Stimulated activated CD4-positive, alpha-beta T cell treated with anti-CD3 and anti-CD28 coated beads, Interleukin-1b, Interleukin-23, amount 100 ng/mL, for 24 hours (primary cell): ENCODE measurements at places on chromosomes 7 and 10.

DNA sequence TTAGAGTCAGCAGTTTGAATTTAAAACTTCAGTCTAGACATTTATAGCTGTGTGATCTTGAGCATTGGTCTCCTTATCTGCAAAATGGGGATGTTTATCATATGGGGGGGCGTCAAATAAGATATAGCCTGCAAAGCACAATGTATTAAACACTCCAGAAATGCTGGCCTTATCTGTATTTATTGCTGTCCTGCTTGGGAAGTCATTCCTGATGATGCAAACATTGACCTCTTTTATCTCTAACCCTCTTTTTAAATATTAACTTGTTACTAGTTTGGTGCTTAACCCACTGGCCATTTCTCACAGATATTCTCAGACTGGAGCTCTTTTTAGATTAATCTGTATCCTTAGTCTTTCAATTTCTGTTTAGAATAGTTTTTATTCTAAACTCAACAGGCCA, 13.2 kb downstream of the MRPS33 start:
- DNase-seq, result no peak

- no peak for DNase-seq
These were observed 116.0 kb downstream of the TRRAP start for GRCh38 chr7:98994046-98994944.

DNA sequence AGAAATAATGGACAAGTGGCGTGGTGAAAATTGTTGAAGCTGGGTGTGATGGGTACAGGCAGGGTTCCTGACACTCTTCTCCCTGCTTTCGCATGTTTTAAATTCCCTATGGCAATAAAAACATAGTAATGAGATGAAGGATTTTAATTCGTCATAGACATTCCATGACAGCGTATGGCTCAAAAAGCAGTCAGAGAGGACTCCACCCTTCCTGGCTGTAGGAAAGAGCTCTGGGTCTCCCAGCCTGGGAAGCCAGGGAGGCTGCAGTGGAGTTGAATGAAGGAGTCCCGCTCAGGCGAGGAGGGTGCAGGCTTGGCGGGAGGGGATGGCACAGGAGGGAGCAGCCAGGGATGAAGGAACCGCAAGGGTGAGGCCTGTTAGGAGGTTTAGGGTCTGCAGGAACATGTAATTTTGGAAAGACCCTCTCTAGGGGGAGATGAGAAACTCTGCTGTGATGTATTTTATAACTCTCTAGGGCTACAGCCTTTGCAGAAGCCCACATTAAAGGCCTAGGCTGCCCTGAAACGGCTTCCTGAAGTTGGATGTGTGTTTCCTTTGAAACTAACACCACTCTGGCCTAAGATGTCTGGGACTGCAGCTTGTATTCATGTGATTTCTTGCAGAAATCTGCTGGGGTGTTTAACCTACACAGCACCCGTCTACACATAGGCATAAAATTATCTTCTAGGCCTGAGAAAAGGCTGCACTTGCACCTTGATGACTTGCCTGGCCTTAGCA, 7.6 kb upstream of the LARP4B start:
- DNase-seq, result no peak

GRCh38 chr7:87231258-87231657, 11.7 kb upstream of the TMEM243 start:
- no peak for DNase-seq

DNA sequence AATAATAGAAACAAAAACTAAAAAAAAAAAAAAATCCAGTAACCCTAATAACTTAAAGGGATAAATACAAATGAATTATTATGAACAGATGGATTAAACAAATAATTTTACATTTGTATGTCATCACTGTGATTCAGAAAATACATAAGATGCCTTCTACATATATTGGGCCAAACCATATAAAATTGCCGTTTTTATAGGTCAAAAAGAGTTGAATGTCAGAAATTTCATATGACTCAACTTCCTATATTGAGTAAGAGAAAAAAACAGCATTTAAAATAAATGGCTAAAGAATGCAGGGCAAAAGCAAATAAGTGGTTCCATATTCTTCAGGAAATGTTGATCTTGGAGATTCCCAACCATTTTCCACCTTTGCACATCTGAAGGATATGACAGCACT, 9.4 kb downstream of the SLC35B4 start:
- no peak for DNase-seq
